ENCODE measurements at places on chromosomes 13 and 19.

DNA sequence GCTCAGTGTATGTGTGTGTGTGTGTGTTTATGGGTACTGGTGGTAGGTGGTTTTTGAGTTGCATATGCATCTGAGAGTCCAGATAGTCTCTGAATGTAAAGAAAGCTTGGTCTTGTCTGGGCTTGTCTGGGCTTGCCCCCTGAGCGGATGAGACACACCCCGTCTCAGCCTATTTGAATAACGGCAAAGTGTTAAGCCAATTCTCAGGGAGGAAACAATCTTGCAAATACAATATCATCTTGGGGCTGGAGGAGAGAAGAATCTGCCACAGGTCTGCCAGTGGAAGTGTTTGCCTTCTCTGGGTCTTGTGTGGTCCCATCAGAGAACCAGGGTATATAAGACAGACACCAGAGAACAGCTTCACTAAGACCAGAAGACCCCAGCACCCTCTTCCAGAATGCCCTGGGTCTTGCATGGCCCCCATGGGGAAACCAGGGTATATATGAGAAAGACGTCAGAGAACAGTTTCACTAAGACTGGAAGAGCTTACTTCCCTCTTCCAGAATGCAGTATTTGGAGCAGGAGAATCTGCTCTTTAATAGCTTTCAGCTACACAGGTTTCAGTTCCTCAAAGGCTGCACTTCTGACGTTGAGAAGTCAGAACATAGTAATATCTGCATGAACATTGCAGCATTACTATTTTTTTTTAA is 13.3 kb downstream of the CD70 start:
- no peak for DNase-seq

DNA sequence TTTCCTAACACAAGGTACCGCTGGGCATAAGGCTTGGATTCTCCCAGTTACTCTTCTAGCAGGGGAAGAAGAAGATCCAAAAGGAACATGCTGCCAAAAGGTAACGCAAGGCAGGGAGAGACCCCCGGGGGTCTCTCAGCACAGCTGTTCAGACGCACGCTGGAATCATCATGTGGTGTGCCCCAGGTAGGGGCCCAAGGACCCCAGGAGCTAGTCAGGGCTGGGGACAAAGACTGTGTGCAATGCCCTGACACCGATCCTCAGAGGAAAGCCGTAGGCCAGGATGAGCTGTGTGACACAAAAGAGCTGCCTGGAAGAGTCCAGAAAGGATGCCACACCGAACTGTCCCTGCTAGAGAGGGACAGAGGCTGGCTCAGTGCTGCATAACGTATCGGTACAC is 22.3 kb upstream of the EPHX3 start:
- DNase-seq = no peak

DNA sequence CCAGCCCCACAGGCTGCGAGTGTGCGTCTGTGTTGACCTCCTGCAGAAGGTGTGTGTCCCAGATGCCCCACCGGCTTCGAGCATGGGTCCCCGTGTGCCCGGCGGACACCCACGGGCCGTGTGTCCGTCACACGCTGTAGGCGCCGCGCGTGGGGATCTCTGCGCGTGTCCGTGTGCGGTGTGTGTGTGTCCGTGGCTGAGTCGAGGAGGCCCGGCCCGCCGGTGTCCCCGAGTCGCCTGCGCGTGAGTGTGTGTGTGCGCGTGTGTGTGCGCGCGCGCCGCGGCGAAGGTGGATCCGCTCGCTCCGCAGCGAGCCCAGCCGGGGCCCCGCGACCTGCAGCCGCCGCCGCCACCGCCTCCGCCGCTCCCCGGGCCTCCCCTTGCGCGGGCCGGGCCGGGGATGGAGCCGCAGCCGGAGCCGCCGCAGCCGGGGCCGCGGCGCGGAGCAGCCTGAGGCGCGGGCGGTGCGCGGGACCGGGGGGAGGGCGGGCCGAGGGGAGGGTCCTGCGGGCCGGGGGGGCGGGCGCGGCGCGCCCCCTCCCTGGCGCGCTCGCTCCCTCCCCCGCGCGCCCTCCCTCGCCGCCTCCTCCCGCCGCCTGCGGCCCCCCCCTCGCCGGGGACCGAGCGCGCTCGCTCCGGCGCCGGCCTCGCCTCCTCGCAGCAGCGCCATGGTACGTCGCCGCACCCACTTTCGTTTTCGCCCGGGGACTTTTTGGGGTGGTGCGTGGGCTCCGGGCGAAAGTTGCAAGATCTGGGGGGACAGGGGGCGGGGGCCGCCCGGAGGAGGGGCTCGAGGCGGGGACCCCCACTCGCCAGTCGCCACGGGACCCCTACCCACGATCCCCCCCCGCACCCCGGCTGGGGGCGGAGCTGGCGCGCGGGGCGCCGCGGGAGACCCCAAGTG is 7.1 kb upstream of the NFIC start:
- peak; percentile 71 for DNase-seq

DNA sequence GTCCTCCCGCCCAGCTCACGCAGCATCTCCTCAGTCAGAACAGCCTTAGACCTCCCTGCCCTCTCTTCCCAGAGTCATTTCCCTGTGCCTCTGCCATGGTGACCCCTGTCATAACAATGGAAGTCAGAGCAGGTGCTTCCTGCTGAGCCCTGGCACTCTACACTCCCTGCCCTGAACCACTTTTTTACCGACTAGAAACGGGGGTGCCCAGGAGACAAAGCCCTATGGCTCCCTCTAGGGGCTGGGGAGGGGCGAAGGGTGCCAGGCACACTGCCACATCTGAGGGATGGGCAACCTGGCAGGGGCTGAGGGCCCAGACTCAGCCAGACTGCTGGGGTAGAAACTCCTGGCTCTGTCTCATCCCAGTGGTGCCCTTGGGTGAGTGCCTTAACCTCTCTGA is 16.4 kb downstream of the ZNF574 start:
- peak; percentile 51 for DNase-seq

GRCh38 chr19:44576843-44577565 is 36.4 kb upstream of the IGSF23 start:
- DNase-seq = peak; percentile 65

GRCh38 chr13:77535448-77535847 is at the start of gene SCEL:
Gene SCEL (plus strand): TSS chr13:77535706. CDS start chr13:77555876, 20,170 bp downstream.
- no peak for DNase-seq

DNA sequence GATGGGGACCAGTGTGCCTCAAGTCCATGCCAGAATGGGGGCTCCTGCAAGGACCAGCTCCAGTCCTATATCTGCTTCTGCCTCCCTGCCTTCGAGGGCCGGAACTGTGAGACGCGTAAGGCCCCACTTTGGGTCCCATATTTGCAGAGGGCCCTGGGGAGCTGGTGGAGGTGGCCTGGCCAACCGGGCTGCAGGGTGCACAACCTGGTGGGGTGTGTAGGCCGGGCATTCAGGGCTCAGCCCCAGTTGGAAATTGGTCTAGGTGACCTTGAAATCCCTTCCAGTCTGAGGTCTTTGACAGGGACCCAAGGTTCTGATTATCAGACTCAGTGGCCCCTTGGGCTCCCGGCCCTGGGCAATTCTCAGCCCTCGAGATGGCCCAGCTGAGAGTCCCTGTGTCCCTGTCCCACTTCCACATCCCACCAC is 8.3 kb downstream of the F7 start:
- DNase-seq = no peak

Measured in NCI-H1417 (cell line).